ENCODE measurements at places on chromosomes 12 and 14.
A peak's percentile ranks its signal among the peaks of the same experiment; 100 is the strongest.

DNA sequence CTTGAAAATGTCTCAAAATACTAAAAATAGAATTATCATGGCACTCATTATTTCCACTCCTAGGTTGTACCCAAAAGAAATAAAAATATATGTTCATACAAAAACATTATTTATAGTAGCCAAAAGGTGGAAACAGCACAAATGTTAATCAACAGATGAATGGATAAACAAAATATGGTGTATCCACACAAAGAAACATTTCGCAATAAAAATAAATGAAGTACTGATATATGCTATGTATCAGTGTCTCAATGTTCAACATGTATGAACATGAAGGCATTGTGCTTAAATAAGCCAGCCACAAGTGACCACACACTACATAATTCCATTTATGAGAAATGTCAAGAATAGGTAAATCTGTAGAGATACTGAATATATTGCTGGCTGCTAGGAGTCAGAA lies 40.9 kb downstream of the FOXG1 start:
- no peak for DNase-seq

DNA sequence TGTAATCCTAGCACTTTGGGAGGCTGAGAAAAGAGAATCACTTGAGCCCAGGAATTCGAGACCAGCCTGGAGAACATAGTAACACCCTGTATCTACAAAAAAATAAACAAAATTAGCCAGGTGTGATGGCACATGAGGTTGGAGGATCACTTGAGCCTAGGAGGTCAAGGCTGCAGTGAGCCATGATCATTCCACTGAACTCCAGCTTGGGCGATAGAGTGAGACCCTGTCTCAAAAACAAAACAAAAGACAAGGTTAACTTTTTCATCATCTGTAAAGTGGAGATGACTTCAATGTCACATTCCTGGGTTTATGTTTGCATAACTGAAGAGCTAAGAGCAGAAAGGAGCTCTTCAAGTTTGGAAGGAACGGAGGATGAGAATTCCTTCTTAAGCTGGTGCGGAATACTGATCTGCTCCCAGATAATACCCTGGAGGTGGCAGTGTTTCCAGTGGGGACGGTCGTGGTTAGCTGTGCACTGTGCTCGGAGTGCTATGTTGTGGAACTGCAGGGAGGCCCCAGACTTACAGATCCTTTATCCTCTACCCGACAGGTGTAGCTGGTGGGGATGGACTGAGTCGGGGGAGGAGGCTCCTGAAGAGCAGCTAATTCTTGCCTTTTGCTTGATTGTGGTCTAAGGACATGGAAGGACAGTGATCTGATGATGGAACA lies 22.5 kb upstream of the BICD1 start:
- DNase-seq, result no peak

GRCh38 chr12:1046727-1047126 lies 55.7 kb downstream of the ERC1 start:
- DNase-seq, result no peak

GRCh38 chr12:26341491-26341890 lies 146.1 kb downstream of the SSPN start:
- no peak for DNase-seq

DNA sequence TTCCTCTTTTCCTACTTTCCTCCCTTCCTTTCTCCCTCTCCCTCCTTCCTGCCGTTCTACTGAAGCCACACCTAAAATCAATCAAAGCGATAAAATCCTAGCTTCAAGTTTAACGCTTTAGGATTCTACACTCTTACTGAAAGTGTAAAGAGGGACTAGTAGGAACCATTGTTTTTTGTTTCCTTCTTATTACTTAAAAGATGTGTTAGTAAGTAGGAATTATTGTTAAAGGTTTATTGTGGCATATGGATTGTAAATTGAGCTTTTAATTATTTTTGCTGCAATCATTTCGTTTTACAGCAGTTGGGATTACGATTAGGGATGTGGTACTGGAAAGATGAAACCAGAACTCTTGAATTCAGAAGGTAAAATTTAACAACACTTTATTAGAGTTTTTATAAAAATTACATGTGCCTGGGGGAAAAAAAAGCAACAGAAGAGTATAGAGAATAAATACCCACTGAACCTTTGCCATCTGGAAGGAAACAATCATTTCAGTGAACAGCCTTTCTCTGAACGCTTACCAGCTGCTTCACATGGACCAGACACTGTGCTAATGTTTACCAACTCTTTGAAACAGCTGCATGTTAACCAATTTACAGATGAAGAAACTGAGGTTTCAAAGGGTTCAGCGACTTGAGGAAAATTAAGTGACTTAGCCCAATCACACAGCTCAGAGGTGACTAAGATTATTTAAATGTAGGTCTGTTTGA lies 1.0 kb downstream of the PPP1R36 start:
- no peak for DNase-seq

DNA sequence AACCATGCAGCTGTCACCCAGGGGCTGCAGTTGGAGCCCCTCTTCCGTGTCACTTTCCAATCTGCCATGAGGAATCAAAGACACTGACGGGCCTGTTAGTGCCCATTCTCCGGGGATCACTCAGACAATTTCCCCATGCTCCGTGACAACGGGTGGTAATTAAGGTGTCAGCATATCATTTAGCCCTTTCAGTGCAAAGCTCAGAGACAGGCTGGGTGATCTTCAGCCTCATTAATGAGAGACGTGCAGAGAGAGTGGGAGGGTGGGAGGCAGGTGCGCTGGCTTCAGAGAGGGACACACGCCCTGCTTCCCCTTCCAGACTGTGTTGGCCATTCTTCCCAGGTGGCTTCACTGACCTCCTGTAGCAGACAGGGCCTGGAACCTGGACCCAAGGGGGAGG lies 58.7 kb downstream of the MVK start:
- no peak for DNase-seq

DNA sequence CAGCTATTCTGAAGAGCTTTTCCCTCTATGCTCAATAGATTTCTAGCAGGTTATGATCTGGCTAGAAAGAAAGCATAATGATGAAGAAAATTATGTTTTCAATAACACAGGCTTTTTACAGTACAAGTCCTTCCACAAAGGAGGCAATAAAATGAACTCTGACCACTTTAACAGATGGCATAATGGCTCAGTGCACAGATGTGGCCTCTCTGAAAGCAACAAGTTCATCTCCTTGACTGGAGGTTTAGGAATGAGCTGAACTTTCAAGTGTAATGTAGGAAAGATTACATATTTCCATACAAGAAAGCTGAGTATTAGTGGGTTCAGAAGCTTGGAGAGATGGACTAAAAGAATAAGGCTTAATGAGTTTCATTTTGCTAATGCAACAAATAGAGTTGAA lies 147.4 kb downstream of the EFCAB11 start:
- DNase-seq, result no peak

DNA sequence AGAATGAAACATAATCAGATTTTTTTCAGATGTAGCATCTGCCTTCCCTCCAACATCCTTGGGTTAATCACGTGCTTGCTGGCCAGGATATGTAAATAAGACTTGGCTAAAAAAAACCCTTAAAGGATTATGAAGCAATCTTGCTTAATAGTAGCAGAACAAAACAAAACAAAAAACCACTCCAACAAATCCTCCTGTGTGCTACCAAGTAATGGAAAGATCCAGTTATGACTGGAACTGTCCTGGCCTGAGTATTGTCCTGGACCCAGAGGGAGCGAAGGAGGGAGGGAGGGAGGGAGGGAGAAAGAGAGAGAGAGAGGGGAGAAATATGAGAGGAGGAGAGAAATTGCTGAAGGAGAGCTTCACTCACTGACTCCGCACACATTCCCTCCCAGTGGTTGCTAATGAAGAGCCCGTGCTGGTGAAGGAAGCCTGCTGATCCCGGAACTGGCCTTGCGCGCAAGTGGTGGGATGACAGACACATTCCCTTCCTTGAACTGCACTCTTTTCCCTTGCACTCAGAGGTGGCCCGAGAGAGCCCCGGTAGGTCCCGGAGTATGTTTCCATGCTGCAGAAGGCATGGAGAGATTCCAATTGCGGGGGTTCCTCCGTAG lies 57.2 kb downstream of the HMGA2 start:
- DNase-seq, result no peak

- no peak for DNase-seq
These were observed 38.1 kb upstream of the CDK17 start for GRCh38 chr12:96438330-96438729.

DNA sequence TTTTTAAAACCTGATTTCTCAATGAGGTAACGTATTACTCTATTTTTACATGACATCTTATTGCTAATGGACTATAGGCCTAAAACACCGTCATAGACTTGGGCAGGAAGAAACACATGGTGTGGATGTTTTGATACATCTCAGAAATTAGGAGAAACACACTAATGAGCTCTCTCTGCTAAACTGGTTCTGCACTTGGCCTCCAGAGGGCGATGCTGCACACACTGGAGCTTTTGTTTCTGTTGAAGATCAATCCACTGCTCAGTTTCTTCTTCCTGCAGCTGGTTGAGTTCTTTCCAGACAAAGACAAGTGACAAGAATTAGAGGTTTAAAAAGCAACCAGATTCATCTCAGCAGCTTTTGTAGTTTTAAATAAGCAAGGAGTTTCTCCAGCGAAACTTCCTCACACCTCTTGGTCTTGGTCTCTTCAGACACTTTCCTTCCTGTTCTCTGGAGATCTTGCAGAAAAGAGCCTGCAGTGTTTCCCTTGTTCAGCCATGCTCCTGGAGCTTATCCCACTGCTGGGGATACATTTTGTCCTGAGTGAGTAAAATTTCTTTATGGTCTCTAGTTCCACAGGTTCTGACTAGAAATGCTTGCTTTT lies 178.5 kb upstream of the OR4E1 start:
- peak; percentile 55 for DNase-seq

- DNase-seq, result no peak
These were observed 72.7 kb downstream of the MYRFL start for GRCh38 chr12:69897744-69898143.

DNA sequence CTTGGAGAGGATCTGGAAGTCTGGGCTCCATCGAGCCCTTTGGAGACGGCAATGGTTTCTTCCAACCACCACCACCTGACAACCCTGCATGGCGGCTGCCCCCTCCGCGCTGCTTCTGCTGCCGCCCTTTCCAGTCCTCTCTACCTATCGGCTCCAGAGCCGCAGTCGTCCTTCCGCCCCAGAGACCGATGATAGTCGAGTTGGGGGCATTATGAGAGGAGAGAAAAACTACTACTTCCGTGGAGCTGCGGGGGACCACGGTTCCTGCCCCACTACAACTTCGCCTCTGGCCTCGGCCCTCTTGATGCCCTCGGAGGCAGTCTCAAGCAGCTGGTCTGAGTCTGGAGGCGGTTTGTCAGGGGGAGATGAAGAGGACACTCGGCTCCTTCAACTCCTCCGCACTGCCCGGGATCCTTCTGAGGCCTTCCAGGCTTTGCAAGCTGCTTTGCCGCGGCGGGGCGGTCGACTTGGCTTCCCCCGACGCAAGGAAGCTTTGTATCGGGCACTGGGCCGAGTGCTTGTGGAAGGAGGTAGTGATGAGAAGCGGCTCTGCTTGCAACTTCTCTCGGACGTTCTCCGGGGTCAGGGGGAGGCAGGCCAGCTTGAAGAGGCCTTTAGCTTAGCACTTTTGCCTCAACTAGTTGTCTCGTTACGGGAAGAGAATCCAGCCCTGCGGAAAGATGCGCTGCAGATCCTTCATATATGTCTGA lies 499 bp downstream of the TOGARAM1 start:
- no peak for DNase-seq

DNA sequence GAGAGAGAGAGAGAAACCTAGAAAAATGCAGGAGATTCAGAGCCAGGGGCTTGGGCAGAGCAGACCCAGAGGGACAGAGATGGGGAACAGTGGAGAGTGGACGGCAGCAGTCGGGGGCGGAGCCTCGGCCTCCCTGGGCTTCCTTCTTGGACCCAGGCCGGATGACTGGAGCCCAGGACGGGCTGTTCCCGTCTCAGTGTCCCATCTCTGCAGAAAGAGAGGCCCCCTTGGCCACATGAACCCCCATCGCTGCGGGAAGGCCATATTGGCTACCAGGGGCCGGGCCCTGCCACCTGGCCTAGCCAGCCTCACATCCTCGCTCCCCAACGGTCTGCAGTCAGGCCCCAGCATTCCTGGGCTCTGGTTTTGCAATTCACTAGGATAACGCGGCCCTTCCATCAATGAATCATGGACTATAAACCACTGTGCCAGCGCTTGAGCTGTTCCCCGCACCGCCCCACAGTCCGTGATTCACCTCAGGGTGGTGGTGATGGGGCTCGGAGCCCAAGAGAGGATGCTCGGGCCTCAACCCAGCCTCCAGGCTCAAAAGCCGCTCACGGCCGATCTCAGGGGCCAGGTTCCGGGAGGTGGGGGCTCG lies 116.5 kb downstream of the RFLNA start:
- no peak for DNase-seq

DNA sequence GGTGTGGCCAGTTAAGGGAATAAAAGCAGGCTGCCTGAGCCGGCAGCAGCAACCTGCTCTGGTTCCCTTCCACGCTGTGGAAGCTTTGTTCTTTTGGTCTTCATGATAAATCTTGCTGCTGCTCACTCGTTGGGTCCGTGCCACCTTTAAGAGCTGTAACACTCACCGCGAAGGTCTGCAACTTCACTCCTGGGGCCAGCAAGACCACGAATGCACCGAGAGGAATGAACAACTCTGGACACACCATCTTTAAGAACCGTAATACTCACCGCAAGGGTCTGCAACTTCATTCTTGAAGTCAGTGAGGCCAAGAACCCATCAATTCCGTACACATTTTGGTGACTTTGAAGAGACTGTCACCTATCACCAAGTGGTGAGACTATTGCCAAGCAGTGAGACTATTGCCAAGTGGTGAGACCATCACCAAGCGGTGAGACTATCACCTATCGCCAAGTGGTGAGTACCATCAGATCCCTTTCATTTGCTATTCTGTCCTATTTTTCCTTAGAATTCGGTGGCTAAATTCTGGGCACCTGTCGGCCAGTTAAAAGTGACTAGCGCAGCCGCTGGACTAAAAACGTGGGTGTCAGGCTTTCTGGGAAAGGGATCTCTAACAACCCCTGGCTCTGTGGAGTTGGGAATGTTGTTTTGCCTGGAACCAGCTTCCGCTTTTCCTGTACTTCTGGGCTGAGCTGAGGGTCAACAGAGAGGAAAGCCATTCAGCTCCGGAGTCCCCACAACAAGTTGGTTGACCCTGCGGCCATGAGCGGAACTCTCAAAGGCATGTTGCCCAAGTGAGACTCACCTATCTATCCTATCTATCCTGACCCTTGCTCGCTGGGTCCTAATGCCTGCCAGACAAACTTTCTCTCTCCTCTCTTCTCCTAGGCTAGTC lies at the start of gene DHRS2:
Gene DHRS2, plus strand, starts transcription at position 48 of the 895 bp plus-strand sequence. CDS start 2,501 bp downstream, outside the sequence.
- no peak for DNase-seq

GRCh38 chr12:67391034-67391433 lies 121.9 kb downstream of the CAND1 start:
- no peak for DNase-seq

GRCh38 chr12:93714382-93714781 lies 37.2 kb downstream of the CRADD start:
- DNase-seq, result no peak

Measured in AML-193 (cell line).